Epithelial cell of umbilical artery (primary cell): ENCODE measurements at places on chromosomes 7 and 10. TPM values are rescaled to one million over a fixed set of nuclear protein-coding genes. Genes with fewer than 3 reads are reported as not detected.

Gene NFE2L3
- total RNA-seq, result 63.7 and 82.5 TPM in 2 replicates

Gene WBP1L
- 24.7 and 58.4 TPM in 2 replicates for total RNA-seq

Gene LIPN
- not detected in 2 replicates for total RNA-seq

Gene GRB10
- 91.2 and 99.7 TPM in 2 replicates for total RNA-seq

Gene TRIM50
- not detected in 2 replicates for total RNA-seq

Gene HGF
- total RNA-seq, result 0.65 and 1.8 TPM in 2 replicates

Gene NRCAM
- total RNA-seq, result 31.9 and 32.8 TPM in 2 replicates

Gene AKR1C8
- under 0.01 TPM in 1 of 2 replicates, not detected in the other for total RNA-seq

Gene HIBADH
- 34.4 and 63.4 TPM in 2 replicates for total RNA-seq

Gene HOXA1
- total RNA-seq, result 0.30 and 0.32 TPM in 2 replicates

Gene PVRIG
- not detected in 2 replicates for total RNA-seq

Gene FAM25A
- total RNA-seq, result not detected in 2 replicates

Gene HABP2
- not detected in 2 replicates for total RNA-seq

Gene OR6B1
- total RNA-seq, result not detected in 2 replicates

Gene ABCB8
- 21.8 and 30.4 TPM in 2 replicates for total RNA-seq

Gene EPHA1
- not detected in 2 replicates for total RNA-seq

Gene ZWINT
- total RNA-seq, result 53.9 and 56.8 TPM in 2 replicates

Gene VSTM4
- total RNA-seq, result under 0.01 and 0.32 TPM in 2 replicates

Gene LRIT1
- not detected in 2 replicates for total RNA-seq

Gene MPP7
- 0.30 and 0.32 TPM in 2 replicates for total RNA-seq

Gene ATP6V0A4
- under 0.01 TPM in 2 replicates for total RNA-seq

Gene MRC1
- under 0.01 and 0.61 TPM in 2 replicates for total RNA-seq

Gene ADAMTS14
- under 0.01 TPM in 1 of 2 replicates, not detected in the other for total RNA-seq

Gene REEP3
- total RNA-seq, result 48.4 and 68.2 TPM in 2 replicates

Gene NMT2
- 39.1 and 43.2 TPM in 2 replicates for total RNA-seq

Gene MYL7
- not detected in 2 replicates for total RNA-seq

Gene ACSM6
- not detected in 2 replicates for total RNA-seq

Gene JAKMIP3
- total RNA-seq, result under 0.01 TPM in 1 of 2 replicates, not detected in the other

Gene CFAP69
- 1.2 and 1.6 TPM in 2 replicates for total RNA-seq

Gene NXPH1
- total RNA-seq, result not detected in 2 replicates

Gene SNCG
- total RNA-seq, result 45.8 and 76.9 TPM in 2 replicates

Gene PRPS1L1
- not detected in 2 replicates for total RNA-seq

Gene PRSS37
- total RNA-seq, result not detected in 2 replicates

Gene SPDYE16
- not detected in 2 replicates for total RNA-seq

Gene HSPA12A
- 0.30 and 0.32 TPM in 2 replicates for total RNA-seq

Gene PTPRE
- total RNA-seq, result 57.8 and 117 TPM in 2 replicates

Gene CYP3A4
- not detected in 2 replicates for total RNA-seq

Gene BAIAP2L1
- under 0.01 TPM in 1 of 2 replicates, not detected in the other for total RNA-seq

Gene CC2D2B
- total RNA-seq, result 0.32 TPM in 1 of 2 replicates, not detected in the other

Gene NRG3
- 1.4 and 5.5 TPM in 2 replicates for total RNA-seq

Gene GRM3
- total RNA-seq, result not detected in 2 replicates

Gene WNT8B
- not detected in 2 replicates for total RNA-seq

Gene ACHE
- under 0.01 and 0.15 TPM in 2 replicates for total RNA-seq

Gene C10orf143
- 0.65 and 0.91 TPM in 2 replicates for total RNA-seq

Gene TMEM273
- 2.6 and 9.7 TPM in 2 replicates for total RNA-seq

Gene LFNG
- 8.8 and 12.7 TPM in 2 replicates for total RNA-seq

Gene MNX1
- not detected in 2 replicates for total RNA-seq

Gene RPEL1
- 0.32 TPM in 1 of 2 replicates, not detected in the other for total RNA-seq

Gene IFIT3
- total RNA-seq, result 5.8 and 100 TPM in 2 replicates
